ENCODE measurements at places on chromosomes 6 and 20. TPM values are rescaled to one million over a fixed set of nuclear protein-coding genes. Genes with fewer than 3 reads are reported as not detected.

DNA sequence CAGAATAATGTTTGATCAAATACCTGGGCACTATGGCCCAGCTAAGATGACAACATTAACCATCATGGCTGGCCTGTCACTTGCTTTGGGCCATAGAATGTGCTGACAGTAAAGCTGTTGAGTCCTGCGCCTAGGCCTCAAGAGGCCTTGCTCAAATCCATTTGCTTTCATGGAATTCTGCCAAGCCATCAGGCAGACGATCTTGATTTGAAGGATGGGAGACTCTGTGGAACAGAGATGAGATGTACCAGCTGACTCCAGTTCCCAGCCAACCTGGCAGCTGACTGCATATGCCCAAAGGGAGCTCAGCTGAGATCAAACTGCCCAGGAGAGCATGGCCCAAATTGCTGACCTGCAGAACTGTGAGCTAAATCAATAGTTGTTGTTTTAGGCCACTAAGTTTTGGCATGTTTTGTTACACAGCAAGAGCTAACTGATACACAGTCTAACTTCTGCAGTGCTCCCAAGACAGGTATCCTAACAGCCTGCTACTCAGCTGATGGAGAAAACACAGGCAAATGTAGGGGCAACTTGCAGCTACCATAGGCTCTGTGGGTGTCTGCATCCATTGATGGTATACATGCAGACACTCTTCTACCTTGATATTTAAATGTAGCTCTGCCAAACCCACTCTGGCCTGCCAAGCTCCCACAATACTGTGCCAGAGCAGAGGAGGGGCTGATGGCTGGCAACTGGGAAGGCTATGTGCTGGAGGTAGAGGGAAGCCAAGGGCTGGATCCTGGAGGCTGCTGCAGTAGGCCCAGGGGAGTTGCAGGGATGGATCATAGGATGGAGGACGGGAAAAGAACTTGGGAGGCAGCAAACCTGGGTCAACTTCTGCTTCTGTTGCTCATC lies 55.2 kb upstream of the RNF24 start:
- peaks cover 7% of the 10 kb centered on the region for H3K4me1 ChIP-seq
- no peak overlapping the region for H3K27ac ChIP-seq
- H3K4me3 ChIP-seq: no peak overlapping the region
- H3K36me3 ChIP-seq: no peaks in the 10 kb centered on the region
- H3K27me3 ChIP-seq: no peaks in the 10 kb centered on the region

- no peaks in the 10 kb centered on the region for H3K27me3 ChIP-seq
- H3K4me3 ChIP-seq: no peak overlapping the region
- DNase-seq: no peak
- no peak overlapping the region for H3K27ac ChIP-seq
- no peaks in the 10 kb centered on the region for H3K36me3 ChIP-seq
Measured at GRCh38 chr6:99446076-99446475, 21.0 kb upstream of the PNISR start.

- H3K27ac ChIP-seq: no peak overlapping the region
- no peaks in the 10 kb centered on the region for H3K27me3 ChIP-seq
- H3K36me3 ChIP-seq: no peaks in the 10 kb centered on the region
- no peaks in the 10 kb centered on the region for H3K4me1 ChIP-seq
- DNase-seq: no peak
Measured at GRCh38 chr6:82436740-82437139, 73.1 kb downstream of the TPBG start.

DNA sequence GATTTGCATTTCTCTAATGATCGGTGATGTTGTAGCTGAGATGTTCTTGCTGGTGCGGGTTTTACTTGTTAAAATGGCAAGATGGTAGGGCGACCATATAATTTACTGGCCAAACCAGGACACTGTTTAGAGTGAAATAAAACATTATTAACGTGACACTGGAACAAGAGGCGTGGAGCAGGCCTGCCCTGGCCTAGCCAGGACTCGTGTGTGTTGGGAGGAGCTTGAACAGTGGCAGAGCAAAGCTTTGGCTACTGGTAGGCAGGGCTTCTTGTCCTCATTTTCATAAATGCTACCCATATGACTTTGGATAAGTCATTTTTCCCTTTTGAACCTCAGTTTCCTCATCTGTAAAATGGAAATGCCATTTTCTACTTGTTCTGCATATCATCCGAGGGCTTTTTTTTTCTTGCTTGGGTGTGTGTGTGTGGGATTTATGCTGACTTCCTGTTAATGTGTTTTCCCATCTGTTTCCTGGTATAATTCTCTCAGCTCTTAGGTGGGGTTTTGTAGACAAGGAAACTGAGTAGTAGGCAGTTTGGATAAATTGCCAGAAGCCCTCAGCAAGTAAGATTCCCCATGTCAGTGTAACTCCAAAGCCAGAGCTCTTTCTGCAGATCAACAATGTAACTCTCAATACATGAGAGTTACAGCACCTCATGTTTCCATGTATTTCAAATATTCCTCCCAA lies 81.7 kb downstream of the TOX2 start:
- no peaks in the 10 kb centered on the region for H3K36me3 ChIP-seq
- no peak overlapping the region for H3K4me3 ChIP-seq
- DNase-seq: no peak
- no peak overlapping the region for H3K27ac ChIP-seq

The CDH4 gene
- 0.73 TPM for polyA plus RNA-seq

DNA sequence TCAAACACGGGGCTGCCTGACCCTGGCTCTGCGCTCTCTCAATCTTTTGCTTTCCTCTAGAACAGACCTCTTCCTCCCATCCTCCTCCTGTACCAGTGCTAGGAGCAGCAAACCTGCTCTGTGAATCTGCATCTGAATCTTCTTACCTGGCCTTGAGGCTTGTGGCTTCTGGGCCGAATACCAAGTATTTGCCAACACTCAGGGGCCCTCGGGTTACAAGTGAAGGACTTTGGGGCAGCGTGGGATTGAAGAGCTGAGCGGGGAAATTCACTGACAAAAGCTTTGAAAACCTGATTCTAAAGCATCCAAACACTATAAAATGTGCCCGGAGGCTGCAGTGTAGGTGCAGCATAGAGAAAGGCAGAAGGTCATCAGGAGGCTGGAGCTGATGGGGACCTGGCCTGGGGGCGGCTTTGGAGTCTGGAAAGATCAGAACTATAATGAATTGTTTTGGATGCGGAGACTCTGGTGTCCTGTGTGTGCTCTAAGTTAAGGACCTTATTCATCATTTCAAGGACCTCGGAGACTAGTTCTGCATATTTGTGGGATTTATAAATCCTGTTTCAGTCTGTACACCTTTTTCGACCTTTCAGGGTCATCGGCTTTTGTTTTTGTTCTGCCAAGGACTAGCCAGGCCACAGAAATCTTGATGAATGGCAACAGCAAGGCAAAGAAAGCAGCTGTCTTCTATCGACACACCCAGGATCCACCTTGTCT lies 16.4 kb upstream of the IGF2R start:
- H3K4me1 ChIP-seq: no peaks in the 10 kb centered on the region
- no peak overlapping the region for H3K27ac ChIP-seq
- no peaks in the 10 kb centered on the region for H3K36me3 ChIP-seq

- H3K4me3 ChIP-seq: no peak overlapping the region
- H3K4me1 ChIP-seq: peaks cover 4% of the 10 kb centered on the region
- H3K27me3 ChIP-seq: peaks cover under 1% of the 10 kb centered on the region
- H3K27ac ChIP-seq: no peak overlapping the region
Measured at GRCh38 chr20:2814076-2814475, 711 bp upstream of the C20orf141 start.

The SRSF12 gene
- polyA plus RNA-seq: 7.6 TPM

GRCh38 chr20:2585811-2586210 lies 49.4 kb downstream of the TMC2 start:
- H3K36me3 ChIP-seq: no peaks in the 10 kb centered on the region
- no peak for DNase-seq
- no peaks in the 10 kb centered on the region for H3K4me1 ChIP-seq
- peaks cover 4% of the 10 kb centered on the region for H3K27me3 ChIP-seq
- H3K4me3 ChIP-seq: no peak overlapping the region
- H3K27ac ChIP-seq: no peak overlapping the region

- H3K27me3 ChIP-seq: no peaks in the 10 kb centered on the region
- H3K27ac ChIP-seq: peak overlapping the region; percentile 87
- no peak overlapping the region for H3K4me3 ChIP-seq
- peaks cover 19% of the 10 kb centered on the region for H3K4me1 ChIP-seq
Measured at GRCh38 chr6:52417675-52418111, 2.4 kb upstream of the EFHC1 start.

DNA sequence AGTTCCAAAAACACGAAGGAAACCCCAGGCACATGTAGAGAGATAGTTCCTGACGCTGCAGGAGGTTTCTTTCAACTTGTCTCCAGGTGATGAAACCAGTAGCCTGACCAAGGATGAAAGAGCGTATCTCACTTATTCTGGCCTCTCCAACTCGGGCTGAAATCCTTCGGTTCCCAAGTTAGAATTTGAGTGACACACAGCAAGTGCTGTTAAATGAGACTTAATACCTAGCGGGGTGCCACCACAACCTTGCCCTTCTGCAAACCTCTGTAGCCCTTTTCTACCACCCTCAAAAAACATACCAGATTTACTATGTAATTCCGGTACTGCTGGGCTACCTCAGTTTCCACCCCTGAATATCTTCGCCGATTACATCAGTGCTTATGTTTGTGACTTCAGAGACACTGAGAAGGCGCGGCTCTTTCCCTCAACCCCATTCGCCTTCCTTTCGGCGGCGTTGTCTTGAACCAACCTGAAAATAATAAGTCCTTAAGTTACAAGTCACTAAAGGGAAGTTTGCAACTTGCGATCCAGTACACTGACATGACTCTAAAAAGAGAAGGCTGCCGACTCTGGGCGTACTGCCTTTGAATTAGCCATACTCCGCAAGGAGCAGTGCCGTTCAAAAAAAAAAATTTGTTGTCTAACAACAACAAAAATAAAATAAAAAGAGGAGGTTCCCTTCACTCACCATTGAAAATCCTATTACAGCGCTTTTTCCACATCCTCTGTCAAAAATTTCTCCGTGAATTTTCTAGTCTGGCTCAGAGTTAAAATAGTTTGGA lies 194.9 kb upstream of the ZNF184 start:
- peaks cover 26% of the 10 kb centered on the region for H3K27me3 ChIP-seq
- no peak overlapping the region for H3K27ac ChIP-seq
- no peaks in the 10 kb centered on the region for H3K36me3 ChIP-seq
- no peak for DNase-seq

DNA sequence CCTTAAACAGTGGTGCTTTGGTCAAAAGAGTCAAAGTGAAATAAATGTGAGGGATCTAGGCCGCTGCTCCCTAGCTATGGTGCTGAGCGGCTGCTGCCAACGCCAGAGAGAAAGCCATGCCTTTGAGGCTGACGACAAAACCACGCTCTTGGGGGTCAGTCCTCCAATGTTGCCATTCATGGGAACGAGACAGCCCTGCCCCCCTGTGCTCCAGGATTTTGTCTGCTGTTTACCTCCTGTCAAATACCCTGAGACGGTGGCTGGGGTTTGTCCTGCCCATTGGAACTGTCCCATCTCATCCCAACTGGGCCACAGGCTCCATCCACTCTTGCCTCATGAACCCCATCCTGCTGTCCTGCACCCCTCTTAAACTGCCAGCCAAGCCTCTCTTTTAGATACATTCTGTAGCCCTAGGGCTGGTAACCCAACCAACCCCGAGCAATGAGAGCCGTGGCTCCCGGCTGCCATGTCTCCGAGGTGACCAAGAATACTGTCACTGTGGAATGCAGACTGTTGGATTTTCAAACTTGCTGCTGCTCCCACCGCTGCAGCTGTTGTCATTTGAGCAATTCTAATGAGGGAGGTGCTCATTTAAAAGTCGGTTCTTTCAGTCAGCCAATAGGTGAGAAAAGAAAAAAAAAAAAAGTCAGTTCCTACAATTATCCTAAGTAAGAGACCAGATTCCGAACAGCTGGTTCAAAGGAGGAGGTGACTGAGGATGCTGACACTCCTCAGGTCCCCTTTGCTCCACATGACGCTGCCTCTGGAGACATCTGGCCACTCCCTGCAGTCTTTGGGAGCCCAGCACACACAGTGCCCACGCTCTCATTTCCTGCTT lies 73.1 kb upstream of the QKI start:
- H3K4me1 ChIP-seq: no peaks in the 10 kb centered on the region
- no peak for DNase-seq
- H3K36me3 ChIP-seq: no peaks in the 10 kb centered on the region
- no peak overlapping the region for H3K4me3 ChIP-seq
- H3K27ac ChIP-seq: no peak overlapping the region
- no peaks in the 10 kb centered on the region for H3K27me3 ChIP-seq

The SEC63 gene
- polyA plus RNA-seq: 132 TPM

- DNase-seq: no peak
- no peak overlapping the region for H3K27ac ChIP-seq
- no peaks in the 10 kb centered on the region for H3K36me3 ChIP-seq
Measured at GRCh38 chr20:48886811-48887210, 34.7 kb upstream of the ARFGEF2 start.

The ABCC10 gene
- polyA plus RNA-seq: 33.3 TPM

DNA sequence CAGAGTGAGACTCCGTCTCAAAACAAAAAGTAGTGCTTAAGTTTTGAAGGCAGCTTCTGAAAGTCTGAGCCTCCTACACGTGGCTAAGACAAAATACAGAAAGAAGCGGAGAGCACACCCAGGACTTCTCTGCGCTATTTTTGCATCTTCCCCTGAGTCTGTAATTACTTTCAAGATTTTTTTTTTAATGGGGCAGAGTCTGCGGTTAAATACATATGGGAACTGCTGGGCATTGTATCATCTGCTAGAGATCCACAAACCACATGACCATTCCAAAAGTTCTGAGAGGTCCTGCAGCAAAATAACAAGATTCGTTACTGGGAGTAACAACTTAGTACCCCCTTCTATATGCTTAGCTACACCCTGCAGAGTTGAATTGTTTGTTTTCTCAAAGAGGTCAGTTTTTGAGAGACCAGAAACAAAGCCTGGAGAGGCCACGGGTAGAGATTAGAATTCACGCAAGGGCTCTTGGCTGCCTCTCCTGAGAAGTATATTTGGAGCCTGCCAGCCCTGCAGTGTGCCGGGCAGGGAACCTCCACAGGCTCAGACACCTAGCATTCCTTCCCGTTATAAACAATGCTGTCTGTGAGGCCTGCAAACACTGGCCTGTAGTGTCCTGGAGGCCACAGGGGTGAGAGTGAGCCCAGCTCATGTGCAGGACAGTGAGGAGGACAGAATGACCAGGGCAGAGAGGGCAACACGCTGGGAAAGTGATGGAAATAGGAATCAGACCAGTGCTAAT lies 48.2 kb upstream of the FAM50B start:
- H3K4me3 ChIP-seq: no peak overlapping the region
- no peak overlapping the region for H3K27ac ChIP-seq
- no peak for DNase-seq
- H3K36me3 ChIP-seq: no peaks in the 10 kb centered on the region
- peaks cover 24% of the 10 kb centered on the region for H3K4me1 ChIP-seq
- H3K27me3 ChIP-seq: no peaks in the 10 kb centered on the region

DNA sequence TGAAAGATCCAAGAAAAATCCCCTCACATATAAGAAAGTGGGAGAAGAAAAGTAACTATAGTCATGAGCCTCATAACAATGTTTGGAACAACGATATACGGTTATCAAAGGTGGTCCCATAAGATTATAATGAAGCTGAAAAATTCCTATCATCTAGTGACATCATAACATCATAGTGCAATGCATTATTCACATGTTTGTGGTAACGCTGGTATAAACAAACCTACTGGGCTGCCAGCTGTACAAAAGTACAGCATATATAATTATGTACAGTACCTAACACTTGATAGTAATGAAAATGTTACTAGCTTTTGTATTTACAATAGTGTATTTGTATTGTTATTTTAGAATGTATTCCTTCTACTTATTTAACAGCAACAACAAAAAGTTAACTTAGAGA lies 240.7 kb downstream of the RNGTT start:
- no peak overlapping the region for H3K4me3 ChIP-seq
- no peaks in the 10 kb centered on the region for H3K27me3 ChIP-seq
- H3K36me3 ChIP-seq: no peaks in the 10 kb centered on the region
- H3K27ac ChIP-seq: no peak overlapping the region

GRCh38 chr6:21593927-21594415 lies 420 bp downstream of the SOX4 start:
- peaks cover 6% of the 10 kb centered on the region for H3K4me1 ChIP-seq
- H3K4me3 ChIP-seq: peak overlapping the region; percentile 59
- H3K27me3 ChIP-seq: no peaks in the 10 kb centered on the region
- no peaks in the 10 kb centered on the region for H3K36me3 ChIP-seq

The BAG2 gene
- polyA plus RNA-seq: 8.7 TPM
